Muscle of back (tissue), 13 donors: ENCODE measurements at places on chromosomes 3 and 15.

DNA sequence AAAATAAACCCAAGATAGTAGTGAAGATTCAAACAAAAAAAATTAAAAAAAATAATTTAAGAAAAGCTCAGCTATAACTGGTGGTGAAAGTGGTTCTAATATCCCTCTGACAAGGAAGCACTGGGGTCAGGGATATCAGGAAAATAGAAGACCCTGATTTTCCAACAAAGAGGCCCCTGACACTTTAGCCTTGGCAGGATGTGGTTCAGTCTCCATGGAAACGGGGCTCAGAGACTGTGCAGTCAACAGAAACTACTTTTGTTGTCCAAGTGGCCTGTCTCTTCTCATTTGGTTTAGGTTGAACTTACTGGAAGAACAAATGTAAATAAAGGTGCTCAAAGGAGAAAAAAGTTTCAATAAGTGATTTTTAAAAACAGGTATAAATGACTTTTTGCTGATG lies 27.2 kb downstream of the INTS14 start:
- peak; percentile 7 for DNase-seq

DNA sequence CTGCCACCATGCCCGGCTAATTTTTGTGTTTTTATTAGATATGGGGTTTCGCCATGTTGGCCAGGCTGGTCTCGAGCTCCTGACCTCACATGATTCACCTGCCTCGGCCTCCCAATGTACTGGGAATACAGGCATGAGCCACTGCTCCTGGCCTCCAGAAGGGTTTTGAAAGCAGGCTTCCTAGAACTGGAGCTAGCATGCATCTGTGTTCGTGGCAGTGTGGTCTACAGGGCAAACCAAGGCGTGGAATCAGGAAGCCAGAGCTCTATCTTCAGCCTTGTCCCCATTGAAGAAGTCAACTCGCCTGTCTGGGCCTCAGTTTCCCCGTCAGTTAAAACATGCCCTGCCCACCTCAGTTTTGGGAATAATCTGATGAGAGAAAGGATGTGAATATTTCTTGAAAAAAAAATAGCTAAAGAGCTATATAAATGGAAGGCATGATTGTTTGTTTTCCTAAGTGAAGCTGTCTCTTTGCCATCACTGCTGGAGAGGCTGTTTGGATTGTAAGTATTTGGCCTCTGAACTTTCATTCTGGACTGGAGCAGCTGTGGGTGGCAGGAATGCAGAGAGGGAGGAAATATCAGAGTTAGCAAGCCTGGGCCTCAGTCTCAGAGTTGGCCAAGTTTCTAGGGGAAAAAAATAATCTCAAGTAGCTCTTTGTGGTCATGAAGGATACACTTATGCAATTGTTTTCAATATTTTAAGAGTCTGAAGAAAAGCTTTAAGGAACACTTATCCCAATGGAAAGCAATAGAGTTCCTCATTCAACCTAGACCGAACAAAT lies 36.5 kb upstream of the UACA start:
- DNase-seq, result no peak

DNA sequence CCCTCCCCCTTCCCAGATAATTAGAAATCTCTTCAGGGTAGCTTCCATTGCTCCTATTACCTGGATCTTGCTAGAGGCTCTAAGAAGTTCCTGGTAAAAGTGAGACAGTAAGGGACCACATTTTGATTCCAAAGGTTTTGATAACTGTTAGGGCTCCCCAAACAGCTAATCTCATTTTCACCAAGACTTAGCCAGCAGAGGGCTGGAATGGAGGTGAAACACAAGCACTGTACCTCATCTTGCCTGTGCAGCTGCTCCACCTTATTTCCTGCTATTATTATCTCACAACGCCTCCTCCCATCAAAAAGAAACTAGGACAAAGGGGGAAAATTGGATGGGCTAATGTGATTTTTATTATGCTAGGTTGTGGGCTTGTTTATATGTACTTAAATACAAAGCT lies 7.3 kb downstream of the SETD5 start:
- no peak for DNase-seq

DNA sequence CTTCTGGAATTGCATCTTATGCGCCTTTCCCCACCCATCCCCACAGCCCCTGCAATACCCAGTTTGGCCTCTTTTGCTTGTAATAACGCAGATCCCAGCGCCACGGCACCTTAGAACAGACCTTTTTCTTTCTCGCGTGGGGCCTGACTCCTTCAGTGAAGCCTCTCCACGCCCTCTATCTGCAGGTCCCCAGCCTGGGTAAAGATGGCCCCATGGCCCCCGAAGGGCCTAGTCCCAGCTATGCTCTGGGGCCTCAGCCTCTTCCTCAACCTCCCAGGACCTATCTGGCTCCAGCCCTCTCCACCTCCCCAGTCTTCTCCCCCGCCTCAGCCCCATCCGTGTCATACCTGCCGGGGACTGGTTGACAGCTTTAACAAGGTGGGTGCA lies 594 bp downstream of the CRELD1 start:
- DNase-seq, result no peak

GRCh38 chr15:72184165-72184811 lies 13.3 kb downstream of the GRAMD2A start:
- no peak for DNase-seq

- peak; percentile 60 for DNase-seq
These were observed 51.6 kb downstream of the ABHD2 start for GRCh38 chr15:89139613-89140499.

GRCh38 chr3:58317811-58318210 lies 11.5 kb downstream of the HTD2 start:
- no peak for DNase-seq

GRCh38 chr3:156216216-156216615 lies 95.8 kb downstream of the KCNAB1 start:
- no peak for DNase-seq

- DNase-seq, result no peak
These were observed 21.9 kb downstream of the NRROS start for GRCh38 chr3:196661400-196661799.
